ENCODE measurements at places on chromosomes 1 and 21.

DNA sequence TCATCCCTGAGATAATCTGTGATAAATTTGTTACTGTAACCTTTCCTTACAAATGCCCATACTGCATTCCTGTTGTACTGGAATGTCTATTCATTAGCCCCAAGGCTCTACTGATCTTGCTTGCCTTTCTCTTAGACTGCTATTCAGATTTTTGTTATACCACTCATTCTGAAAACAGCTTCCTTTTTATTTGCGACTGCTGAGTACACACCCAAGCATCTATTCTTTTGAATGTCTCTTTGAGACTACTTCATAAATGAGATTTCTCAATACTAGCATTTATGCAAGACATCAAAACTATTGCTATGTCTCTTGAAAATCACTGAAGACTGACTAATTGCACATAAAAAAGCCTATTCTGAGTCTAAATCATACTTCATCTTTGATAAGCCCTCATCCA lies 38.6 kb downstream of the DENND1B start:
- no peak for DNase-seq

DNA sequence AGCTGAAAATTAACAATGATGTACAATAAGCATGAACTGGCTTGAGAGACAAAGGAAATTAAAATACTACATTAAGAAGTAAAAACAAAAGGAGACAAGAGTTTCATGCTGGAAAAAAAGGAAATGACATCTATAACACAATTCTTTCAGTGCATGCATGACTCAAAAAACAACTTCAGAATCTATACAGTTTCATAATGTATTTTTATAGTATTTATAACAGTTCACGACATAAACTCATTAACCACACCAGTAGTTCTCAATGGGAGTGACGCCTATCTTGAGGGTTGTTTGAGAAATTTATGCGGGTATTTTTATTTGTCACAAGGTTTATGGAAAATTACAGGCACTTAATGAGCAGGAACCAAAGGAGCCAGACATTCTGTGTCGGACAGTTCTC lies 168.5 kb downstream of the SMYD3 start:
- no peak for DNase-seq

- DNase-seq = no peak
These were observed 15.0 kb downstream of the HLX start for GRCh38 chr1:220894025-220894923.

DNA sequence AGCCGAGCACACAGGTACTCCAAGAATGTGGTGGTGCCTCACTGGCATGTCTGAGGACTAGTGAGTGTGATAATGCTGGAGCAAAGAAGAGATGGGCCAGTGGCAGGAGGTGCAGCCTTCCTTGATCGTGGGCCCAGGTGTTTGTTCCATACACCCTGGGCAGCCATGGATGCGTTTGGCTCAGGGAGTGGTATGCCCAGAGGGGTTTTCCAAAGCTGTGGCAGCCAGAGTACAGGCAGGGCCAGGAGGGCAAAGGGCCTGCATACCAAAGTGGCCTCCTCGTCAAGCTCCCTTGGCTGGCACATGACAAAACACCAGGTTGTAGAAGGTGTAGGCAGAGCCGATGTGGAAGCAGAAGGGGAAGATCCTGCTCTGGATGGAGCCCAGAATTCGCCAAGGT lies 19.0 kb downstream of the PARS2 start:
- no peak for DNase-seq

- DNase-seq = no peak
These were observed 86.8 kb upstream of the GCLM start for GRCh38 chr1:93995837-93996536.

GRCh38 chr21:37219761-37220432 lies 47.2 kb downstream of the VPS26C start:
- no peak for DNase-seq

DNA sequence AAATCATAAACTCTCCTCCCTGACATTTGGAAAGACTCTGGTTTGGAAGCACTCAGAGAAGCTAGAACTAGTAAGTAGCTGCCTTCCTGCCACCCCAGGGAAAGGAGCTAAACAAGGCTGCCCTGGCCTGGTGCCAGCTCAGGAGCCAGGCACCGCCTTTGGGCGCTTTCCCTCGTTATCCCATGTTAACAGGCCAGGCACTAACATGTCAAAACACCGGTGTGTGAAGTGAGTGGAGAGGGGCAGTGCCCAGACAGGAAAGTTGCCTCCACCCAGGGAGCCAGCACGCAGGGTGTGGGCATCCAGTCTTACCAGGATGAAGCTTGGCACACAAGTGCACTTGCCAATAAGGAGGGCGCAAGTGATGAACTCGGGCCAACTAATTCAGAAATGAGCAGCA lies 346.8 kb downstream of the RRAGC start:
- no peak for DNase-seq

DNA sequence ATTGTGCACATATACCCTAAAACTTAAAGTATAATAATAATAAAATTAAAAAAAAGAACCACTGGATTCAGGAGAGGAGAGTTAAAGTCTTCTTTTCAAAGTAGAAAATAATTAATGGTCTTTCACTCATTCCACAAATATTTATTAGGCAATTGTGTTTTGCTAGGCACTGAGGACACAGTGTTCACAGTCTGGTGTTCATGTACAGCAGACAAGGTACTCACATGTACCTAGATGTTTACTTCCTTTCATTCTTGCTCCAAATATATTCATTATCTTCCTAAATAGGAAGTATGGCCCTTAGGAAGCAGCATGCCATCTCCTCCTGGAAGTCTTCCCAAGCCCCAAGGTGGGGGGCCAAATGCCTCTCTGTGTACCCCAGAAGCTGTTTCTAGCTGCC lies 265.0 kb downstream of the NPHP4 start:
- DNase-seq = no peak

DNA sequence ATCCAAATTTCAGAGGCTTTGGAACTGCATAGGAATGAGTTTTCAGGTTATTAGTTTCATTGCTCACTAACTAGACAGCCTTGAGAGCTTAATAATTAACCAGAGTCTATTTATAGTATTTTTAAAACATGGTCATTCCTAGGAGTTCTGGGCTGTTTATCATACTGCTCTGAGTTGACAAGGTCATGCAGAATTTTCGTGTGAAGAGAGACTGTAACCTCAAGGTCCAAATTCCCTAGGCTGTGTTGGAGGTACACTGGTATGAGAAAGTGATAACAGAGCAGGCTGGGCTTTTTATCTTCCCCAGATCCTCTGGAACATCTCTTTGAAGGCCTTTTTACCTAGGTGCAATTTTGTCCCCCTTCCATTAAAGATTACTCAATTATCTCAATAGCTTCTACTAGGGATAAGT lies 736.3 kb downstream of the LTN1 start:
- DNase-seq = no peak

DNA sequence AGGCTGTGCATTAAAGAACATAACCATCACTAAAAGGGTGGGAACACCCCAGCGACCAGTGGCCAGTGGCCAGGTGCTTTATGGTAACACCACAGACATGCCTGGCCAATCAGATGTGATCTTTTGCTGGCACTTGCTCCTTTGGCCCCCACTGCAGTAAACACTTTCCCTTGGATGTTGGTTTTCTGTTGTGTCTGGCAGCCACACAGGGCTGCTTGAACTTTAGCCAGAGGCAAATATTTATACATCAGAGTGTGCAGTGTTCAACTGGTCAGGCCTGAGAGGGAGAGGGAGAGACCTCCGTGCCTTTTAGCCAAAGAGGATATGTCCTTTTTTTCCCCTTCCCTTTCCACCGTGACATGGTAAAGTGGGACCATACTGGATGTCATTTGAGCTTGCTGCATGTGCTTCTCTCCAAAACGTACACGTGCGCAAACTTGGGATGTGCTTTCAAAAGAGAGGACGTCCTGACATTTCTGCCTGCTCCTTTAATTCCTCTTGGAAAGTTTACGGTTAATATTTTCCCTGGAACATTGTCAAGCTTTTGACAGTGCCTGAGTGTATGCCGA lies 101.2 kb downstream of the NFIA start:
- DNase-seq = no peak

DNA sequence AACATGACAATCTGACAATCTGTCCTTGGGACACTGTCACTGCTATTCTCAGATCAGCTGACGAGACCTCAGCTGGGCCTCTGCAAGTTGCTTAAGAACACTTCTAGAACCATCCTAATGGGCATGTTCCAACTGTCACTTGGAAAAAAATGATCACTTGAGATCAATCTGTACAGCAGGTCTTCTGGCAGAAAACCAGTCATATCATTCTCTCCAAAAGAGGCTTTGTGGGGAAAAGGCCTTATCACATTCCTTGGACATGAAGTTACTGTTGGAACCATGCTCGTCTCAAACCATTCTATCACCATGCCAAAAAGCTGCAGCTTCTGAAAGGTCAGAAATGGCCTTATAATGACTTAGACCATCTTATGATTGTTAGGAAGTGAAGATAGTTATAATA lies 744.2 kb downstream of the USP25 start:
- no peak for DNase-seq

GRCh38 chr1:245448975-245449431 lies 294.2 kb downstream of the KIF26B start:
- no peak for DNase-seq

DNA sequence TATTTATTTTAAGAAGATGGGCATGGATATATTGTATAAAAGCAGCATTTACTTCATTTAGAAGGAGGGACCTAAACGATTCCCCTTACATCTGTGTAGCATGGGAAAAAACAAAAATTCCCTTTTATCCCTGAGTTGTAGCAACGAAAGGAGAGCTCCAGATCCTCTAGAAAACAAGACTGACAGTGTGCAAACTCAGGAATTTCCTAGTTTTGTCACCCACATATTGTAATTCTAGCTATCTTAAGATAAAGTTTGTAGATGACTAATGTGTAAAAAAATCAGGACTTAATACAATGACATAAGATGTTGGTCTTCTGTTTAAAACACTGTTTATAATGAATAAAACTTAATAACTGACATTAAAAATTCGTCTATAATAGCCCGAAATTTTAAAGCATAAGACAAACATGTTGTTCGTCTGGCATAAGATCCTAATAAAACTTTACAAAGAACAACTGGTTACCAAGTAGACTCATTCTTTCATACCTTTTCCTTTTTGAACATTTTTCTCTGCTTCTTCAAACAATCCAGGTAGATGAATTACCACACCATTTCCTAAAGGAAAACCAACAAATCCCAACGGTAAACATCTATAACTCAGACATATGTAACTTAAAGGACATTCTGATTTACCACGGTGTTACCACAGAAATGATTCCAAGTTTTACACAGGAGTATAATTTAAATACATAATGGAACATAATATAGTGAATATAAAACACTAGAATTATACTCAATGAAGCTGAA lies 15.2 kb downstream of the ADSS2 start:
- DNase-seq = no peak

- no peak for DNase-seq
These were observed 46.1 kb downstream of the SLC16A1 start for GRCh38 chr1:112909847-112910246.

GRCh38 chr1:61241973-61242381 lies 159.6 kb downstream of the NFIA start:
- DNase-seq = no peak

- no peak for DNase-seq
These were observed 22.1 kb downstream of the TP73 start for GRCh38 chr1:3674100-3675094.

DNA sequence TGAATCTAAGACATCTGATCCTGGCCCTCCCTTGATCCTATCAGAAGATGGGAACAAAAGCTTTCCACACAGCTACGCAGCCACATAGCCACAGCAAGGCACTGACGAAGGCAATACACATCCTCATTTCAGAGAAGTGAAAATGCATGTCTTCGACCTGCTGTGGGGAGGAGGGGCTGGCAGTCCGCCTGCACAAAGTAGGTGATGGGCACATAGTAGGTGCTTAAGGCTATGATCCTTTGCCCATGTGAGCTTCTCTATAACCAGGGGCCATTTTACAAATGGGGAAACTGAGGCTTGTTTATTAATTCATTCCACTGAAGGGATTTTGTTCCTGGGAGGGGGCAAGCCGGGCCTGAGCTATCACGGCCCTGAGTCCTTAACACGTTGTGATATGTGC lies 94.2 kb downstream of the PAX7 start:
- no peak for DNase-seq

DNA sequence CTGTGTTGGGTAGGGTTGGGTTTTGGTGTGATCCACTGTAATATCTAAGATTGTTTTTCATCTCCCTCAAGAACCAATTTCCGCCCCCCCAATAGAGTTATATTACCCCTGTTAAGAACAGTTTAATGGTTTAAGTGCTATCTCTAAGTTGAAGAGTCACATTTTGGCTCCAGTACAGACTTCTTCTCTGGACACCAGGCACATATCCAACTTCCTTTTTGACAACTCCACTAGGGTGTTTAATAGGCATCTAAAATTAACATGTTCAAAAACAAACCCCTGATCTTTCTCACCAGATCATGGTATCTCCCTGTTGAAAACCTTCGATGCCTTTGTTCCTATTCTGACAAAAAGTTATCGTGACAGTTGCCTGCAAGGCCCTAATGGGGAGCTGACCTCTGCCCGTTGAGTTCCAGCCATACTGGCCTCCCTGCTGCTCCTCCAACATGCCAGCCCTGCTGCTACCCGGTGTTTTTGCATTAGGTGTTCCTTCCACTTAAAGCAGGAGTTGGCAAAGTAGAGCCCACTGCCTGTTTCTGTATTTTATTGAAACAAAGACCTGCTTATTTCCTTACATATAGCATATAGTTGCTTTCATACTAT lies 18.6 kb downstream of the USP24 start:
- DNase-seq = no peak

- DNase-seq = no peak
These were observed 14.7 kb downstream of the INTS3 start for GRCh38 chr1:153742411-153743142.

DNA sequence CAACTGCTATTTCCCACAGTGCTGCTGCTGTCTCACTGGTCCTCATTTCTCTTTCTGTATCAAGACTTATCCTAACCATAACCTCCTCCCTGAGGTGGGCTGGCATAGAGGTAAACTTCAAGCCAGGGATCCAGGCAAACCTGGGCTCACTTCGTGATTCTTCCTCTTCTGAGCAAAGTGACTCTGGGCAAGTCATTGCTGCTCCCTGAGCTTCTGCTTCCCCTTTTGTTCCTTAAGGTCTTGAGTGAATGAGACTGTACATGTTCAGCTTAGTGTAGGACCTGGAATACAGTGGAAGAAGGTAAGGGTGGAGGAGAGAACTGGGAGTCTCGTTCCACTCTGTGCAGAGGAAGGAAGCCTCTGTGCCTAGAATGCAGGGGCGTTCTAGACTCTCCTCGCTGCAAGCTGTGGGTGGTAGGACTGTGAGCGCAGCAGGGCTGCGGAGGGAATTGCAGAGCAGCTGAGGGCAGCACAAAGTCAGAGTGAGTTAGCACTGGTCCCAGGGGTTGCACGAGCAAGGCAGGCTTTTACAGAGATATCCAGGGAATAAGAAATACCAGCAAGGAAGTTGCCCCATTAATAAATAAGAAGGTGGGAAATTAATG lies 11.4 kb upstream of the ERI3 start:
- DNase-seq = no peak

Measured in T1000 (cell line).